GM23338 (cell line): ENCODE measurements at places on chromosomes 5 and 9. TPM values are rescaled to one million over a fixed set of nuclear protein-coding genes. Genes with fewer than 3 reads are reported as not detected.

Gene SSNA1
- 154 TPM in 2 replicates for polyA plus RNA-seq

Gene FRRS1L
- 0.37 and 0.54 TPM in 2 replicates for polyA plus RNA-seq

Gene ADAMTSL1
- 2.0 and 2.3 TPM in 2 replicates for polyA plus RNA-seq

Gene FBP2
- polyA plus RNA-seq, result 0.17 TPM in 1 of 2 replicates, not detected in the other

Gene FGD3
- polyA plus RNA-seq, result 0.57 and 0.95 TPM in 2 replicates

Gene PDE8B
- 0.91 and 1.7 TPM in 2 replicates for polyA plus RNA-seq

Gene ADAM19
- polyA plus RNA-seq, result 9.1 and 10.0 TPM in 2 replicates

Gene NUTM2F
- 0.19 TPM in 1 of 2 replicates, not detected in the other for polyA plus RNA-seq

Gene BNC2
- 9.9 and 12.7 TPM in 2 replicates for polyA plus RNA-seq

Gene C5orf52
- not detected in 2 replicates for polyA plus RNA-seq

Gene FAM81B
- polyA plus RNA-seq, result 0.40 TPM in 1 of 2 replicates, not detected in the other

Gene TRPM3
- 1.2 and 2.8 TPM in 2 replicates for polyA plus RNA-seq

Gene GABRA6
- polyA plus RNA-seq, result not detected in 2 replicates

Gene KCNV2
- polyA plus RNA-seq, result 0.38 and 0.60 TPM in 2 replicates

Gene CCDC180
- 1.7 and 3.9 TPM in 2 replicates for polyA plus RNA-seq

Gene SLC36A3
- polyA plus RNA-seq, result not detected in 2 replicates

Gene LECT2
- polyA plus RNA-seq, result 0.43 and 0.45 TPM in 2 replicates

Gene CDKN2A
- 1.2 and 2.7 TPM in 2 replicates for polyA plus RNA-seq

Gene LCN15
- 0.76 and 1.2 TPM in 2 replicates for polyA plus RNA-seq

Gene PIP5K1B
- 1.3 and 2.1 TPM in 2 replicates for polyA plus RNA-seq

Gene AIF1L
- 75.8 and 76.4 TPM in 2 replicates for polyA plus RNA-seq

Gene TMEM174
- not detected in 2 replicates for polyA plus RNA-seq

Gene GNAQ
- polyA plus RNA-seq, result 21.1 and 22.3 TPM in 2 replicates

Gene WNK2
- 56.4 and 61.7 TPM in 2 replicates for polyA plus RNA-seq

Gene HBEGF
- polyA plus RNA-seq, result 2.2 and 2.3 TPM in 2 replicates

Gene SPDL1
- polyA plus RNA-seq, result 62.6 and 76.9 TPM in 2 replicates

Gene OCLN
- polyA plus RNA-seq, result 10.9 and 14.3 TPM in 2 replicates

Gene RGS14
- polyA plus RNA-seq, result 23.5 and 24.8 TPM in 2 replicates

Gene ECM2
- polyA plus RNA-seq, result 0.57 and 0.79 TPM in 2 replicates

Gene KIF20A
- 35.8 and 41.0 TPM in 2 replicates for polyA plus RNA-seq
